Memory B cell (primary cell): ENCODE measurements at places on chromosomes 5 and 9.

DNA sequence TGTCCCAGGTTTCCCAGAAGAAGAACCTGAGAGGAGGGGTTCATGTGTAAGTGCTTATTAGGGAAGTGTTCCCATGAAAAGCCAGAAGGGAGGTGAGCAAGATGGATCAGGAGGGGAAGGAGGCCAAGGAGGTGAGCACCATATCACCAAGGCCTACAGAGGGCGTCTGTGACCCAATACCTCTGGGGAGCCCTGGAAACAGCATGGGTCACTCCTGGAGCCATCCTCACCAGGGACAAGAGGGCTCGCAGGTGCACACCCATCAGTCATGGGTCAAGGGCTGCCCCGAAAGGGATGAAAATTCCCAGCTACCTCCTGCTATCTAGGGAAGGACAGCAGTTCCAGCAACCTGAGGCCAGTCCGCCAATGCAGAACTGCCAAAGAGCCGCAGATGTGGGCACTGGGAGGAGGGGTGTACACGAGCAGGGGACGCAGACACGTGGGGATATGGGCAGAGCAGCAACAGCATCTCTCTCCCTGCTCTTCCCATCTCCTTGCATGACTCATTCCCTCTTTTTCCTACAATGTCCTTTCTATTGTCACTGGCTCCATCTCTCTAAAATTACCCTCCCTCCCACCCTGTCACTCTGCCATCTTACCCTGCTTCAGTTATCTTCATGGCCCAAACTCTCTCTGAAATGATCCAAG, 167.6 kb upstream of the FSTL4 start:
- H3K27me3 ChIP-seq: peaks cover 3% of the 10 kb centered on the region
- no peak for DNase-seq
- H3K4me1 ChIP-seq: no peaks in the 10 kb centered on the region
- H3K36me3 ChIP-seq: no peaks in the 10 kb centered on the region

DNA sequence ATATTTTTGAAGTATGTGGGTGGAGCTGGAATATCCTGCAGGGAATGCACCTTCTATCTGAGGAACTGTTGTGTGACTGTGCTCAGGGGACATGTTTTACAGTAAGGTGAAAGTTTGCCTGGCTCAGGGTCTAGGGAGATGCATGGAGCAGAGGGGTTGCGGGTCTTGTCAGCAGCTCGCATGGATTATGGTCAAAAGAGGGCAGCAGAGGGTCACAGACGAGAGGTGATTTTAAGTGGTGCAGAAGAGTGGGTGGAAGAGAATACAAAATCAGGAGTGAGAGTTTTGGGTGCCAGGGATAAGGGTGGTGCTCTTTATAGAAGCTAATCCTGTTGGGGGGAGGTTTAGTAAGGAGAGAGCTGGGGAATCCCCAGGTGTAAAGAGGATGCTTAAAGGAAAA, 53.5 kb upstream of the GRIN3A start:
- no peak for DNase-seq
- H3K4me1 ChIP-seq: no peaks in the 10 kb centered on the region
- no peak overlapping the region for H3K27ac ChIP-seq
- H3K36me3 ChIP-seq: no peaks in the 10 kb centered on the region
- no peaks in the 10 kb centered on the region for H3K27me3 ChIP-seq
- no peak overlapping the region for H3K4me3 ChIP-seq

DNA sequence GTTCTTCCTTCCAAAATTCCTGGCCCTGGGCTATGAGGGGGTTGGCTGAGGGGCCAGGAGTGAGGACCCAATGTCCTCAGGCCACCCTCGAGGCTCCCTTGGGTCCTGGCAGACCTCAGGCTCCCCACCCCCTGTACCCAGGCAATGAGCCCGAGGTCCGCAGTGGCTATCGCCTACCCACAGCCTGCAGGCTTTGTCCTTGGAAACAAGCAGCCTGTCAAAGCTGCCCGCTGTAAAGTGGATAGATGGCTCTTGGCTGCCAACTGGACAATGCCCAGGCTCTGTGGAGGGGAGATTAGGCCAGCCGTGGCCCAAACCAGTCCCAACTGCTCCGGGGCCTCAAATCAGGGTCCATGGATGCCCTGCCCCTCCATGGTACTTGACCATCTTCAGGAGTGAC, 2.2 kb upstream of the ADGRD2 start:
- H3K4me1 ChIP-seq: peaks cover 4% of the 10 kb centered on the region
- DNase-seq: no peak
- H3K27ac ChIP-seq: no peak overlapping the region
- peaks cover 28% of the 10 kb centered on the region for H3K27me3 ChIP-seq

DNA sequence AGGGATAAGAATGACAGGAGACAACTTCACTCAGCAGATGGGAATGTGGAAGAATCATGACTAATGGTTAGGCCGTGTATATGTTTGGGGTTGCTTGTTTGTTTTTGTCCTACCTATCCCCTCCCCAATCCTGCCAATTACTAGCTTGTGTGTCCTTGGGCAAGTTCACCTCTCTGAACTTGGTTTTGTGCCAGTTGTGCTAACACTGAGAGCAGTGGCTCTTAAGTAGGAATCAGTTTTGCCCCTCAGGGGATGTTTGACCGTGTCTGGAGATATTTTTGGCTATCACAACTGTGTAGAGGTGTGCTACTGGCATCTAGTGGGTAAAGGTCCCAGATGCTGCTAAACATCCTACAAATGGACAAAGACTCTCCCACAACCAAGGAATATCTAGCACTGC, 287.0 kb downstream of the DMRT2 start:
- DNase-seq: no peak
- H3K27ac ChIP-seq: no peak overlapping the region
- H3K36me3 ChIP-seq: no peaks in the 10 kb centered on the region
- no peak overlapping the region for H3K4me3 ChIP-seq
- H3K27me3 ChIP-seq: no peaks in the 10 kb centered on the region
- no peaks in the 10 kb centered on the region for H3K4me1 ChIP-seq

DNA sequence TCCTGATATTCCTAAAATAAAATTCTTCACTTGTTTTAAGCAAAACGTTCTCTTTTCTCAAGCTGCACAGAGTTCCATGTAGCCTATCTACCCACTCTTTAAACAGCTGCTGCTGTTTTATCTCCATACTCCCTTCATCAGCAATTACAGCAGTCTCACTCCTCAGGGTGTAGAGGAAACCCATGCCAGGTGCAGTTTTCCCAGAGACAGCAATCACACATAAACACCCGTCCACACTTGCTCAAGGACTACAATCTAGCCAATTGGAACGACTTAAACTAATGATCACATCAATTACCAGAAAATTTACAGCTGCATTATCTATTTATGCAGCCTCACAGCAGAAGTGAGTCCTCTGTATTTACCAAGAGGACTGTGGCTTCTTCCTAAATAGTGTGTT, 141.7 kb downstream of the HTR1A start:
- H3K27ac ChIP-seq: no peak overlapping the region
- H3K36me3 ChIP-seq: no peaks in the 10 kb centered on the region
- H3K4me1 ChIP-seq: no peaks in the 10 kb centered on the region
- no peaks in the 10 kb centered on the region for H3K27me3 ChIP-seq
- DNase-seq: no peak
- no peak overlapping the region for H3K4me3 ChIP-seq

GRCh38 chr5:172150514-172151425, 37.3 kb downstream of the STK10 start:
- peak; percentile 23 for DNase-seq
- peak overlapping the region; percentile 76 for H3K27ac ChIP-seq
- H3K36me3 ChIP-seq: peaks cover 28% of the 10 kb centered on the region
- H3K4me3 ChIP-seq: peak overlapping the region; percentile 30
- H3K4me1 ChIP-seq: peaks cover 44% of the 10 kb centered on the region

DNA sequence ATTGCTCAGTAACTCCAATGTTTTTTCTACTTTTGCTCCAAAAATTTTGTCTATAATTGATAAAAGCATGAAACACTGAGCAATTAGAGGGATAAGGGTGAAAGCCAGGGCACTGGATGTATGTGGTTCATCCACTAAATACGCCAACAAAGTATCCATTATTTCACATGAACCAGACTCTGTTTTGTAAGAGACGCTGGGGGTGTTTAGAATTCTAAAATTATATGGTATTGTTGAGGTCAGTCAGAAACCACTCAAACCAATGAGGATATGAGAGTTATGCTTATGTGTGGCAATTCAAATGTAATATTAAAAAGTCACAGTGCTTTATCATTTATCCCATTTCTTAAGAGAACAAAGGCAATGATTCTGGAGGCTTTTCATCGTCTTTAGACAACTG, 220.2 kb downstream of the EFNA5 start:
- no peak for DNase-seq
- H3K4me3 ChIP-seq: no peak overlapping the region
- H3K27ac ChIP-seq: no peak overlapping the region
- no peaks in the 10 kb centered on the region for H3K4me1 ChIP-seq

- H3K27me3 ChIP-seq: peaks cover 5% of the 10 kb centered on the region
- no peaks in the 10 kb centered on the region for H3K36me3 ChIP-seq
- no peaks in the 10 kb centered on the region for H3K4me1 ChIP-seq
- no peak for DNase-seq
These were observed 17.6 kb downstream of the FGF1 start for GRCh38 chr5:142668336-142668735.

DNA sequence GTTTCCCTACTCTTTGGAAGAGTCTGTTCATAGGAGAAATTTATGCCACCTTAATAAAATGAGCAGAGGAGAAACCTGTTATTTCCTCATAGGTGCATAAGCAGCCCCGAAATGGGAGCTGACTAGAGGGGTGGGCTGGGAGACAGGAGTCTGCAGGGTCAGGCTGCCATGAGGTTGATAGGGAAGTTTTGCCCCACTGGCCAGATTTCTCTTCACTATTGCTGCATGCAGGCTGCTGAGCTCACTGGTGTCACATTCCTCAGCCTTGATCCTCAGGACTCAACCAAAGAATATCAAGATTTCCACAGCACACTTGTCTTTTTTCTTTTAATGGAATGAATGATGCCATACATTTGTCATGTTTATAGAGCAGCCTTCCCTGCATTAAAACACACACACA, 60.7 kb downstream of the BHMT start:
- no peaks in the 10 kb centered on the region for H3K36me3 ChIP-seq
- no peak overlapping the region for H3K27ac ChIP-seq
- no peaks in the 10 kb centered on the region for H3K4me1 ChIP-seq
- H3K27me3 ChIP-seq: no peaks in the 10 kb centered on the region
- no peak overlapping the region for H3K4me3 ChIP-seq
- no peak for DNase-seq

GRCh38 chr9:631596-631995, 209.9 kb upstream of the DMRT1 start:
- H3K4me3 ChIP-seq: no peak overlapping the region
- no peak for DNase-seq
- H3K36me3 ChIP-seq: peaks cover 3% of the 10 kb centered on the region
- no peaks in the 10 kb centered on the region for H3K27me3 ChIP-seq
- no peak overlapping the region for H3K27ac ChIP-seq

GRCh38 chr5:59484618-59485017, 408.9 kb downstream of the PDE4D start:
- DNase-seq: no peak
- H3K4me1 ChIP-seq: peaks cover 9% of the 10 kb centered on the region
- no peak overlapping the region for H3K27ac ChIP-seq
- no peak overlapping the region for H3K4me3 ChIP-seq

GRCh38 chr9:27655441-27655840, 82.2 kb upstream of the C9orf72 start:
- no peak overlapping the region for H3K27ac ChIP-seq
- peaks cover 5% of the 10 kb centered on the region for H3K4me1 ChIP-seq
- no peak for DNase-seq
- H3K4me3 ChIP-seq: no peak overlapping the region
- peaks cover 4% of the 10 kb centered on the region for H3K27me3 ChIP-seq

GRCh38 chr9:76516871-76517270, 57.9 kb downstream of the GCNT1 start:
- H3K36me3 ChIP-seq: no peaks in the 10 kb centered on the region
- no peak overlapping the region for H3K27ac ChIP-seq
- no peak for DNase-seq
- H3K4me1 ChIP-seq: no peaks in the 10 kb centered on the region
- no peak overlapping the region for H3K4me3 ChIP-seq

GRCh38 chr5:150780816-150781221, 2.3 kb downstream of the SMIM3 start:
- DNase-seq: no peak
- no peak overlapping the region for H3K4me3 ChIP-seq
- peaks cover 11% of the 10 kb centered on the region for H3K4me1 ChIP-seq

- no peak overlapping the region for H3K4me3 ChIP-seq
- no peak overlapping the region for H3K27ac ChIP-seq
- H3K36me3 ChIP-seq: no peaks in the 10 kb centered on the region
- peaks cover 3% of the 10 kb centered on the region for H3K27me3 ChIP-seq
These were observed 141.2 kb upstream of the DAB2 start for GRCh38 chr5:39566029-39566428.

DNA sequence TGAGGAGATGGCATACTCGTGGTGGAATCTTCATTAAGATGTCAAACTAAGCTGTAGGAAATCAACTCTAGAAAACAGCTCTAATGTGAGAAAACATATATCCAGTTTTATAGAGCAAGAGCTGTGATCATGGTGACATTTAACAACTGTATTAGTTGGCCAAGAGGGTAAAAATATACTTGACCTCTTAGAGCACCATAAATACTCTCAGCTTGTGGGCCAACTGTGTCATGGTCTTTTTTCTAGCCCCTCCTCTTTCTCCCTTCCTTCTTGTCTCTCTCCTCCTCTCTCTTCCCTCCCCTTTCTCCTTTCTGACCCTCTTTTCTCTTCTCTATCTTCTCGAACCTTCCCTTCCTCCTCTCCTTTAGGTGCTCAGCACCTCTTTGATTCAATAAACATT, 54.7 kb downstream of the TMC1 start:
- no peaks in the 10 kb centered on the region for H3K4me1 ChIP-seq
- peaks cover 5% of the 10 kb centered on the region for H3K27me3 ChIP-seq
- no peak overlapping the region for H3K27ac ChIP-seq
- no peak for DNase-seq

DNA sequence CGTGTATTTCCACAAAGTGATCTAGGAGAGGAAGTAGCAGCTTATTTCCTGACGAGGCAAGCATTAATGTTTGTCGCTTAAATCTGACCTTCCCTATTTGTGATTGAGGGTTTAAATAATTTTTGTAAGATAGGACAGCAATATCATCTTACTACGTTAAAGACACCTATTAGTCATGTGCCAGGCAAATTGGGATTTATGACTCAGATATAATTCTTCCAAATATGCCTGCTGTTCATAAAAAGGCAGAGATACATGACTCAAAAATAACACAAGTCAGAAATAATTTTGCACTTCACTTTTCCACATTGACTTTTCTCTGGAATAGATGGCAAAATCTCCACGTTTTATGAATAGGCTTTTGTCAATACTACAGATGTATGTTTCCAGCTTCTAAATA, 43.0 kb upstream of the CDH12 start:
- H3K4me1 ChIP-seq: no peaks in the 10 kb centered on the region
- H3K36me3 ChIP-seq: no peaks in the 10 kb centered on the region
- no peak overlapping the region for H3K4me3 ChIP-seq
- DNase-seq: no peak
- H3K27ac ChIP-seq: no peak overlapping the region
- no peaks in the 10 kb centered on the region for H3K27me3 ChIP-seq
